CD4-positive, alpha-beta T cell treated with Interleukin-12 subunit alpha and Interleukin-12 subunit beta, for 1 hour (primary cell): ENCODE measurements at places on chromosomes 13 and 19.

GRCh38 chr13:93955904-93956303, 523.6 kb downstream of the DCT start:
- DNase-seq = no peak

GRCh38 chr13:32248801-32249200, 66.4 kb downstream of the ZAR1L start:
- no peak for DNase-seq

DNA sequence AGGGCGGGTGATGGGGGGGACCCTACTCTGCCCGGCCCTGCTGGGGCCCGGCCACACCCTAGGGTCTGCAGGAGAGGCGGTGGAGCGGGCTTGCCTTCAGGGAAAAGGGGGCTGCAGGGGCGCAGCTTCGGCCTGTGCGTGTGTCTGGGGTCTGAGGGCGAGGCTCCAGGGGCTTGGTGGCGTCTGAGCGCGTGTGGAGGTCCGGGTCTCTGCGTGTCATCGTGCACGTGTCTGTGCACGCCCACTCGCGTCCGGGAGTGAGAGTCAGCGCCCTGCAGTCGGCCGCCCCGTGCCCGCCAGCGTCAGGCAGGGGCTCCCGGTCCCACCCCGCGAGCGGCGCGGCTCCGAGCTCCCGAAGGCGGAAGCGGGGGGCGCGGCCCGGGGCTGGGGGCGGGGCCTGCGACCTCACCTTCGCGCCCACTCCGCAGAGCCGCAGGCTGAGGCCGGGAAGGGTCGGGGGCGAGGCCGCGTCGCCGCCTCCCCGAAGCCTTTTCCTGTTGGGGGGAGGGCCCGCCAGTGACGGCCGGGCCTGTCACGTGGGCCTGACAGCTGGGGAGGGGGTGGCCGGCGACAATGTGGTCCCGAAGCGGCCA, at the start of gene ARHGAP45:
Gene ARHGAP45, plus strand, starts transcription at position 420 of the 593 bp plus-strand sequence. CDS start 239 bp downstream, outside the sequence.
- peak; percentile 90 for DNase-seq

GRCh38 chr13:114095486-114095885, 36.9 kb downstream of the RASA3 start:
- no peak for DNase-seq

GRCh38 chr19:4533835-4534424, 1.1 kb downstream of the PLIN5 start:
- no peak for DNase-seq

- no peak for DNase-seq
These were observed 87.8 kb downstream of the RAP2A start for GRCh38 chr13:97521726-97522125.

GRCh38 chr13:42899266-42899665, 92.8 kb downstream of the EPSTI1 start:
- no peak for DNase-seq

GRCh38 chr13:33519561-33520467, 234.3 kb upstream of the STARD13 start:
- DNase-seq = no peak

- DNase-seq = no peak
These were observed 90.1 kb upstream of the C1QTNF9B start for GRCh38 chr13:23987331-23987894.

GRCh38 chr19:10431943-10432735, 11.8 kb downstream of the PDE4A start:
- DNase-seq = peak; percentile 84
